Cardiac septum (tissue), 1 donor: ENCODE measurements at places on chromosomes 11 and 22. TPM values are rescaled to one million over a fixed set of nuclear protein-coding genes. Genes with fewer than 3 reads are reported as not detected.

- DNase-seq = no peak
These were observed 65.0 kb upstream of the HMGXB4 start for GRCh38 chr22:35192129-35192918.

- DNase-seq = no peak
These were observed 15.5 kb downstream of the KIAA0930 start for GRCh38 chr22:45224988-45225731.

DNA sequence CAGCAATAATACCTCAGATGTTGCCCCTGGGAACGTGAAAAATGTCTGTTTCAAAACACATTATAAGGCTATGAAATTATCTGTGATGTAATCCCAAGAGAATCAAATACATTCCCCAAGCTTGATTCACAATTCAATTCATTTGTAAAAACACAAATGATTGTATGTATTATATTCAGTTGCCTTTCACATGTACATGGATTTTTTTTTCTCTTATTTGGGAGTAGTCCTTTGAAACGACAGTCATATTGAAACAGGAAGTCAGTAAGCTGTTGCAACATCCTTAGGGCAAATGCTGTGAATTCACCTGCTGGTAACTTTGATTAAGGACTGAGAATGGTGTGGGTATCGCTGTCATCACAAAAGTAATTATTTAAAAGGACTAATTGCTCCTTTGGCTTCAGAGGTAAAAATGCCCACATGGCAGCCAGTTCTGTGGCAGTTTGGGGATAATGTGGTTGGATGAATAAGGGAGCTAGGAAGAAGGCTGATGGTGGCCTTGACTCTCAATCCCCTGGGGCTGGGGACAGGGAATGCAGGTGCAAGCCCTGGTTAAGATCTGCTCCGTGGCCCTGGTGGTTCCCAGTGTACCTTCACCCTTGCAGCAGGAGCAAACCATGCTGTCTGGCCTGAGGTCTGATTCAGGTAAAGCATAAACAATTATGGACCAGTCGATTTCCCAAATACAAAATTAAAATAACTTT lies 13.2 kb downstream of the EHF start:
- DNase-seq = no peak

DNA sequence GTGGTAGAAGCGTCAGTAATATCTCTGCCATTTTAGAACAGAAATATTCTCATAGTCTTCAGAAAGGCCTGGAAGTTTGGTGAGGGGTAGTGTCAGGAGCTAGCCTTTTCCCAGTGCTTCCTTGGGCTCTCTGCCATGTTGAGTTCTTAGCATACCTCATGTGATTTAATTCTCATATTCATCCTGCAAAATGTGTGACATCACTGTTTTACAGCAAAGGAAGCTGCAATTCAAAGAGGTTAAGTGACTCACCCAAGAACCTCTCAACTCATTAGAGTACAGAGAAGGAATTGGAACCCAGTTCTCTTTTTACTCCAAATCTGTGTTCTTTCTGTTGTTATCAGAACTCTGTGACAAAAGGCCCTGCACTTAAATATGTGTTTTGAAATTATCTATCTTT lies 72.1 kb downstream of the RNF169 start:
- DNase-seq = no peak

Gene LRRC56
- 0.38 TPM for total RNA-seq

DNA sequence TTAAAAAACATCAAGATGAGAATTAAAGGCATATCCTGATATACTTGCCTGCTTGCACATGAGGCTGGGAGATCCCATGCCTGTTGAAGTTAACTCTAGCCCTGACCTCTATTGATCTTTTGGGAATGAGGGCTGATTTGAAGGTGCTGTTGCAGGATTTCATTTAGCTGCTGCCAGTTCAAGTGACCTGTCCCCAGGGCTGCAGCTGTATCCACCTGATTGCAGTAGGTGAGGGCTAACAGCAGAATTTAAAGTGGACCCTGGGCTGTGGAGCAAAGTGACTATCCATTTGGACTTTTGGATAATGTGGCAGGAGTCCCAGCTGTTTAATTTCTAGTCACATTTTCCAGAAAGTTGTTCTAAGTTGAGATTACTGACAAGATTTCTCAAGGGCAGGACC lies 50.8 kb upstream of the HORMAD2 start:
- no peak for DNase-seq

DNA sequence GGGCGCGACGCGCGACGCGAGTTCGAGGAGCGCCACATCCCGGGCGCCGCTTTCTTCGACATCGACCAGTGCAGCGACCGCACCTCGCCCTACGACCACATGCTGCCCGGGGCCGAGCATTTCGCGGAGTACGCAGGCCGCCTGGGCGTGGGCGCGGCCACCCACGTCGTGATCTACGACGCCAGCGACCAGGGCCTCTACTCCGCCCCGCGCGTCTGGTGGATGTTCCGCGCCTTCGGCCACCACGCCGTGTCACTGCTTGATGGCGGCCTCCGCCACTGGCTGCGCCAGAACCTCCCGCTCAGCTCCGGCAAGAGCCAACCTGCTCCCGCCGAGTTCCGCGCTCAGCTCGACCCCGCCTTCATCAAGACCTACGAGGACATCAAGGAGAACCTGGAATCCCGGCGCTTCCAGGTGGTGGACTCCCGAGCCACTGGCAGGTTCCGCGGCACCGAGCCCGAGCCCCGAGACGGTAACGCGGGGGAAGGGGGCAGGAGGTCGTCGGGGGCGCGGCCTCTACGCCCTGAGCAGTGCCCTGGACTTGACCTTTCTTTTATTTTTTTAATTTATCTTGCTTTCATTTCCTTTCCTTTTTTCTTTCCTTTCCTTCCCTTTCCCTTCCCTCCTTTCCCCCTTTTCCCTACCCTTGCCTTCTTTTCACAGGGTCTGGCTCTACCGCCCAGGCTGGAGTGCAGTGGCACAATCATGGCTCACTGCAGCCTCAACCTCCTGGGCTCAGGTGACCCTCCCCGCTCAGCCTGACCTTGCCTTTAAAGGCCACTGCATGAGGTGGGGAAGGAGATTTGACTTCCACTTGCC lies 5.0 kb downstream of the MPST start:
- no peak for DNase-seq

DNA sequence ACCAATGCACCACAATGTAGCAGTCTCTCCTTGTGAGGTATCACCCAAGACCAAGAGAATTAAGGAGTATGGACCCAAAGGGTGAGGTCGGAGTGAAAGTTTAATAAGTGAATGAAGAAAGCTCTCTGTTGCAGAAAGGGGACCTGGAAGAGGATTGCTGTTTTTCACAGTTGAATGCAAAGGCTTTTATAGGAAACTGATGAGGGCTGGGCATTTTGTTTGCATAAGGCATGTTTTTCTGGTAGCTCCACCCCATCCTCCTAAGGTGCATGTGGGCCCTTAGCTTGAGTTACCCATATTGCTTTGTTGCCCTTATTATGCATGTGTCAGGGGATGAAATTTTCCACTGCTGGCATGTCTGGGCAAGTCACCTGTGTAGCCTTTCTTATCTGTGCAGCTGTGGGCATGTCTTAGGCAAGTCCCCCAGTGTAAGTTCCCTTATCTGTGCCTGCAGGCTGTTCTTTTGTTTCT lies 64.7 kb downstream of the BDNF start:
- no peak for DNase-seq

DNA sequence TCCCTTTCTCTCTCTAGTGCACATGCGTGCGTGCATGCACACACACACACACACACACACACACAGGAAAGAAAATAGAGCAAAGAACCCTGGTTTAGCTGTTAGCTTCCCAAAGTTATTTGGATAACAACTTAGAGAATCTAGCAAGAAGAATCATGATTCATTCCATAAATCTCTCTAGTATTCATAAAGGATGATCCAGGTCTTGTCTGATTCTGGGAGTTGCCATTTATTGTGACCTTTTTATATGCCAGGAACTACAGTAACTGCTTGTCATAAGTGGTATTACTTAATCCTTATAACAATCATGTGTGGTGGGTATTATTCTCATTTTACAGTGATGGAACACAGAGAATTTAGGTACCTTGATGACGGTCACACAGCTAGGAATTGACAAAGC lies 141.5 kb upstream of the MTMR2 start:
- no peak for DNase-seq

Gene KRTAP5-11
- total RNA-seq = not detected

Gene PNPLA3
- total RNA-seq = 0.32 TPM

Gene NLRP14
- total RNA-seq = not detected

DNA sequence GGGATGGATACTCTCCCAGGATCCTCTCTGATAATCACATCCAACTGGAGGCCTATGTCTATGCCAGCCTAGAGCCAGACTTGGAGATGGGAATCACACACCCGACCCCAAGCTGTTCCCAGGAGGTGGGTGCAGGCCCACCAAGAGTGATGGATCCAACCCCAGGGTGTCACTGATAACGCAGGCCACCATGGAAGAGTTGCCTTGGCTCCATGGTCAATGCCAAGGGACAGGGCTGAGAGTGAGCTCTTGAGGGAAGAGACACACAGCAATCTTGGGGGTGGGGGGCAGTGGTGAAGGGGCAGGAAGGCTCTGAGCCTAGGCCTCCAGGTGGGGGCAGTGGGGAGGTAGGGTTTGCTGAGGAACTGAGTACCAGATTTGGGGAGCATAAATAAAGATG lies 16.9 kb downstream of the TUB start:
- peak; percentile 61 for DNase-seq

Gene PANX3
- total RNA-seq = not detected

Gene OR8H3
- not detected for total RNA-seq

DNA sequence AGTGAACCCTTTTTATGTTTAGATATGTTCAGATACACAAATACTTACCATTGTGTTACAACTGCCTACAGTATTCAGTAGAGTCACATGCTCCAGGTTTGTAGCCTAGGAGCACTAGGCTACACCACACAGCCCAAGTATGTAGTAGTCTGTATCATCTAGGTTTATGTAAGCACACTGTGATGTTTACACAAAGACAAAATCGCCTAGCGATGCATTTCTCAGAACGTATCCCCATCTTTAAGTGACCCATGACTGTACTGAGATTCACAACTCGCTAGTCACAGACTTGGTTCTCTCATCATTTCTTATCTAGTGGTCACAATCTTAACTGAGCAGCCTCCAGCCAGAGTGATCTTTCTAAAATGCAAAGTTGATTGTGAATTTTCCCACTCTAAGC lies 119.2 kb downstream of the RASSF10 start:
- no peak for DNase-seq

- DNase-seq = no peak
These were observed 1083.1 kb downstream of the LRRC4C start for GRCh38 chr11:40376331-40376730.

Gene DNAJB7
- total RNA-seq = not detected

Gene RTN4R
- 1.0 TPM for total RNA-seq

Gene GTSE1
- total RNA-seq = 0.32 TPM

DNA sequence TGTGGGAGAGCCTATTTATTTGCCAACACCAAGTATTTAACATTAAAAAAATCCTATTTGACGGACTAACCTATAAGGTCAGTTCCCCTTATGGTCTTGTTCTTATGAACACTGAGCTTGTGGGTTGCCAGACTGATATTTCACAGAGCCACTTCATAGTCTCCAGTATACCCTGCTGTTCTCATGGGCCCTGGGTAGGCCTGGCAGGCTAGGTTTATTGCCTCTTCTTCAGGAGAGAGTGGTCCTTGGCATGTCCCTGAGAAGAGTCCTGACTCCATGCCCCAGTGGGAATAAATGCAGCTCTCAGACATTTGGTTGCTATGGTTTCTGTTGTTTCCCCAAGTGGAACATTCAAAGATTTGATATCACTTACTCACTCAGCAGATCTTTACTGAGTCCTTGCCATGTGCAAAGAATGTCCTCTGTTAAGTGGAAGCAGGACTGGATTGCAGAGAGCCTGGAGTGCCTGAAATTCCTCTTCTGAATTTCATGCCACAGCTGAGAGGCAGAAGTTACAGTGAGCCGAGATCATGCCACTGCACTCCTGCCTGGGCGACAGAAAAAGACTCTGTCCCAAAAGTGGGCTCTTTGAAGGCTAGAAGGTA lies 15.7 kb downstream of the SLC5A1 start:
- no peak for DNase-seq

Gene CRYBB2
- not detected for total RNA-seq

DNA sequence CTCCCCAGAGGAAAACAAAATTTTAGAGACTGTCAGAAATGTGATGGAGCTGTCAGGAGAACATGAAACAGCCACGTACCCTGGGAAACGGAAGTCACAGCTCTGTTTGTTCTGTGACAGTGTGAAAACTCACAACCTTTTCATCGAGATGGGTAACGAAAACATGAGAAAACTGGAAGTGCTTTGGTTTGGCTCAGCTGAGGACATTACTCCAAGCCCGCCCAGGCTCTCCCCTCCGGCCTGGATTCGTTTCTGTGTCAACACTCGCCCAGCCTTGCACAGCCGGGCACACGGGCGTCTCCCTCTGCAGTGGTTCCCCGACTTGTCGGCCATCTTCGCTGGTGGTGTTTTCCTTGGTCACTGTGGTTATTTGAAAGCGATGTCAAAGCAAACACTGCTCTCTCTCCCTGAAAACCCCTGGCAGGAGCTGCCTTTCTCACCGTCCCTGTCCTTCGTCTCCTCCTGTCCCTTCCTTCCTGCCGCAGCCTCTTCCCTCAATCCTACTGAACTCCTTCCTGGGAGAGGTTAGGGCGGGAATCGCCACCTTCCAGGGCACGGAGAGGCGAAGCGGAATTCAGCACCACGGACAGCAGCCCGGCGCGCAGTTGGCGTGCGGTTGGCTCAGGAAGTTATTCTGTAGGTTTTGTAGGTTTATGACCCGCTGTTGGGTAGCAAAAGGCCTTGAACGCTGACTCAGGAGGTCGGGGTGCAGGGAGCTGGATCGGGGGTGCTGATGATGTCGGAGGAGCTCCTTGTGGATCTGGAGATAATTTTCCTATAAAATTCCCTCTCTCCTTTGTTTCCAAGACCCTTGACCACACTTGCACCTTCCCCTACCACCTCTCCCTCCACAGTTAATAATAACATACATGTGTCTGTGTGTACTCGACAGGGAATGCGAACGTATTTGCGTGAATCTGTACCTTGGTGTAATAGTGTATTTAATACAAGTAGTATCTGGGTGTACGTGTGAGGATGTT lies 13.1 kb upstream of the RPS19BP1 start:
- DNase-seq = no peak

Gene SCGB1D2
- total RNA-seq = not detected

Gene SPTBN2
- 1.7 TPM for total RNA-seq

DNA sequence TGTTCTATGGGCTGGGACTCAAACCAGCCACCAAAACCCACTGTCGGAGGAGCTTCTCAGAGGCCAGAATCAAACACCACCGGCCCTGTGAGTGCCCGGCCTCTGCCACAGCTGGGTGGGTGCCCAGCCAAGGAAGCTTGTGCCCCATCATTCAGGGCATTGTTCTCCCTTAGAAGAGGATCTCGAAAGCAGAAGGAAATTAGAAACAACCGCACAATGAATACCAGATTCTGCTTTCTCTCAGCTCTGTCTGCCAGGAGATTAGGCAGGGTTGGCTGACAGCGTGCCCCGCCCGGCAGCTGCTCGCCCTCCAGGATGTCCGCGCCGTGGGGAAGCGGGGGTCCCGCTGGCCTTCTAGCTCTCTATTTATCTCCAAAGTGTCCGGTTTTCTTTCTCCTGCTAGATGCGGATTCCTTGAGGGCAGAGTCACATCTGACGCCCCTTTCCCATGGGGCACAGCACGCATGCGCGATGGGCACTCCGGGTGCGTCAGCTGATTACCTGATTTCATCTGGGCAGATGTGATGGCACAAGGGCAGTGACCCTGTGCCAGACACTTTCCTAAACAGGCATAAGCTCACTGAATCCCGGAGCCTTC lies 25.5 kb downstream of the SCGB1A1 start:
- peak; percentile 79 for DNase-seq
